Stimulated activated CD4-positive, alpha-beta T cell treated with anti-CD3 and anti-CD28 coated beads, Interleukin-15, amount 100 ng/mL, for 1 hour (primary cell): ENCODE measurements at places on chromosomes 12 and 14.

DNA sequence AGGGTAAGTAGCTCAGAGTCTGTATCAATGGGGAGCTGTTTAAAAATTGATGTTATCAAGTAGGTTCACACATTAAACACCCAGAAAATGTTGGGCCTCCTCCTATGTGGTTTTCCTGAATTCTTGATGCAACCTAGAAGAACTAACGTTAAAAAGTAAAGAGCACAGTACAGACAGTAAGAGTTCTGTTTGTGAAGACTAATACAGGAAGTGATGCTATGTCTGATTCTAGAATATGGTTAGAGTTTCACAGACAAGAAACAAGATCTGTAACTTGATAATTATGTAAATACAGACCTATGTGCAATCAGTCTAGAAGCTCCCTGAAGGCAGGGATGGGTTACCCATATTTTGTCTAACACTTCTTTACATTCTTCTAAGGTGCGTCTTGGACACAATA, 214.9 kb upstream of the BTG1 start:
- DNase-seq = no peak

DNA sequence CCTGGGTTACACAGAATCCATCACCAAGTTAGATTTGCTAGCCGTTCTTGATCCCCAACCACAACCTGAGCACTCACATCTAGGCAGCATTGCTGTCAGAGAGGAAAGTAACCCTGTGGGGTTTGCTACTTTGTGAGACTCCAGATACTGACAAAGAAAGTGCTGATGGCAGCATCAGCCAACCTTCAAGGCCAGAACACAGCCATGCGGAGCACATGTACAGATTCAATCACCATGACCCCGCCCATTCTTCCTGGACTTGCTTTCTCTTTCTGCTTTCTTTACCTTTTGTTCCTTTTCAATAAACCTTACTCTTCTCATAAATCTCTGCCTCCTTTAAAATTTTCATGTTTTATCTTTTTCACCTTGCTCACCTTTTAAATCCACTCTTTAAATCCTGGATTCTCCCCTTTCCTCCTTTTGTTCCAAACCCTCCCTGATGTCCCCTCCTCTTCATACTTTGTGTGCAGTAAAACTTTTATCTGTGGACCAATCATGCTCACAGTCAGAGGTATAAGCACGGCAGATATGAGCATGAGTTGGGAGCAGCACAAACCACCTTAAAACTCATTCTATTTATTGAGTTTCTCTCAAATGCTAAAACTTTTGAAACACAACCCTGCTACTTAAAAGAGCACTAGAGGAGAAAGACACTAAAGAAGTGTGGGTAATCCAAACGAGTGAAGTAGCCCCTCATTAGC, 21.9 kb upstream of the CERS5 start:
- no peak for DNase-seq

GRCh38 chr14:43249116-43249515, 1258.0 kb downstream of the FSCB start:
- no peak for DNase-seq

GRCh38 chr12:39272871-39273655, 169.9 kb downstream of the KIF21A start:
- no peak for DNase-seq

DNA sequence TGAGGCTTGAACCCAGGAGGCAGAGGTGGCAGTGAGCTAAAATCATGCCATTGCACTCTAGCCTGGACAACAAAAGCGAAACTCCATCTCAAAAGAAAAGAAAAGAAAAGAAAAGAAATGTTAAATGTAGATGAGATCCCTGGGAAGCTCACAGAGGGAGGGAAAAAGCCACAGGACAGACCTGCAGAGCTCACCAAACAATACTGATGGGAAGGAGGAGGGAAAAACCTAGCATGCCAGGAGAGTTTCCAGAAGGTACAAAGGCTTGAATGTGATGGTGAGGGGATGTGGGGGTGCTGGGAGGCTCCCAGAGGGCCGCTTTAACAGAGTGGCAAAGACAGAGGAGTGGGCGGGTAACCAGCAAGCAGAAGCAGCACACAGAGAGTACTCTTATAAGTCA, 72.3 kb downstream of the PTPN21 start:
- no peak for DNase-seq

GRCh38 chr14:67764496-67764895, 51.9 kb downstream of the ZFYVE26 start:
- DNase-seq = no peak
